ENCODE measurements at places on chromosomes 2 and 18. TPM values are rescaled to one million over a fixed set of nuclear protein-coding genes. Genes with fewer than 3 reads are reported as not detected.

TEKT4 gene
- not detected for total RNA-seq

SERPINB10 gene
- not detected for total RNA-seq

NRBP1 gene
- 81.2 TPM for total RNA-seq

ANKMY1 gene
- total RNA-seq = 7.4 TPM

GRP gene
- total RNA-seq = not detected

Measured in mesangial cell (primary cell).